Thymus (tissue), 14 donors: ENCODE measurements at places on chromosomes 3 and 15.

DNA sequence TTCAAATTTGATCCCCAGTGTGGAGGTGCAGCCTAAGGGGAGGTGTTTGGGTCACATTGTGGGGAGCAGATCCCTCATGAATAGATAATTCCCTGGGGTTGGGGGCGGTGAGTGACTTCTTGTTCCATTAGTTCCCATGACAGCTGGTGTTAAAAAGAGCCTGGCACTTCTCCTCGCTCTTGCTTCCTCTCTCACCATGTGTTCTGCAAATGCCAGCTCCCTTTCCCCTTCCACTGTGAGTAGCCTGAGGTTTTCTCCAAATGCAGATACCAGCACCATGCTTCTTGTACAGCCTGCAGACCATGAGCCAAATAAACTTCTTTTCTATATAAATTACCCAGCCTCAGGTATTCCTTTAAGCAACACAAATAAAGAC lies 23.1 kb downstream of the RIOX2 start:
- DNase-seq = no peak

- peak; percentile 67 for DNase-seq
These were observed 30.6 kb upstream of the GPR160 start for GRCh38 chr3:170007031-170007663.

- no peak for DNase-seq
These were observed 64.7 kb upstream of the MYRIP start for GRCh38 chr3:39744746-39745145.

DNA sequence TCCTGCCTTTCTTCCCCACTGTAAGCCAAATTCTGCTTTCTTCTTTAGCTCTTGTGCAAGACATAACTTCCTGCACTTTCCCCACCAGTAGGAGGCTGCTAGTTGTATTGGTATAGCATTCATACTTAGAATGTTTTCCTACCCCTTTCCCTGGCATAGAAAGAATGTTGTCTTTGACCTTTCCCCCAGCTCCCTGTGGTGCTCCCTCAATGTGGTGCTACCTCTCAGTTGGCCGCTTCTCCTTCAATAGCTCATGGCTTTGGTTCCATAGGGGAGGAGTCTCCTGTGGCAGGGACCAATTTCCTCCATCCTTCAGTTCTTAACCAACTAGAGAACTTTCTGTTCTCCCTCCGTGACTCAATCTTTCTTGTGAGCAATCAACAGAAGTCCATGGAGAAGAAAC lies 67.5 kb upstream of the AKAP13 start:
- no peak for DNase-seq

DNA sequence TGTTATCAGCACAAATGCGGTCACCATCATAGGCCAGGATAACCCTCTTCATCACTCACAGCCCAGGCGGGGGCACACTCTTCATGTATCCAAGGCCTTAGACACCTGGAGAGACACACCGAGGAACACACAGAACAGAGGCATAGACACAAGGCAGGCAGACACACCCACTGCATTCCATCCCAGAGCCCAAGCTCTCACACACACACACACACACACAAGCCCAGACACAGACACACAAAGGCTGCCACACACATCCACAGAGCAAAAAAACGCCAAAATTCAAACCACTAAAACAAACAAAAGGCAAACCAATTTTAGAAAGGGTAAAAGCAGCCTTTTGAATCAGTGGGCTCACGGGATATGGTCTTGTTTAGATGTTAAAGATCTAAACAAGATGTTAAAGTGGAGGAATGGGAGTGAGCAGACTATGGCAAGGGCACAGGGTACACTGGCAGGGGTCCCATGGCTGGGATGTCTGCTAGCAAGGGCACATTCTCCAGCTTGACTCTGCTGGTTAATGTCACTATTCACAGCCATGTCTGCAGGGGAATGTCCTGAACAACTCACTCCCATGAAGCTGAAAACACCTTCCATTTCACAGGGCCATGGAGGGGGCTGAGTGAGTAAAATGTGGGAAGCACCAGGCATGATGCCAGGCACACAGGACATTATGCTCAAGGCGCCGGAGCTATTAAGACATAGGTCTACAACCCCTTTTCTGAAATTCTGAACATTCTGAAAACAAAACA lies 14.9 kb upstream of the CRABP1 start:
- DNase-seq = no peak

- no peak for DNase-seq
These were observed 231.3 kb downstream of the PLCL2 start for GRCh38 chr3:17116007-17116600.

- no peak for DNase-seq
These were observed 20.4 kb downstream of the RARRES1 start for GRCh38 chr3:158711886-158712285.

DNA sequence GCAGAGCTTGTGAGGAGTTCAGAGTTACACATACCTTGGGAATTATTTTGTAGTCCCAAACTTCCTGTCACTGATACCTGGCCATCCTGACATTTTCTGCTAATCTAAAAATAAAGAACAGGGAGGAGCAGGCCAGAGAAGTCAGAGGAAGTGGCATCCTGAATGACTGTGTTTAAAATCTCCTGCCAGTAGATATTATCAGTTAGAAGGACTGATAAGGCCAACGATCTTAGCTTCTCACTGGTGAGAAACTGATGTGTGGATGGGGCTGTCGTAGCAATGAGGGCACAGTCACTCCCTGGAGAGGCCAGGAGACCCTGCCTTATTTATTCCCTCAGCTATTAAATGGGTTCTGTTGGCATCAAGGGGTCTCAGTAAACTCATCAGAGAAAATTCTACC lies 115.1 kb downstream of the DGKG start:
- DNase-seq = no peak

- DNase-seq = no peak
These were observed 6.5 kb downstream of the ALAS1 start for GRCh38 chr3:52204337-52205073.

DNA sequence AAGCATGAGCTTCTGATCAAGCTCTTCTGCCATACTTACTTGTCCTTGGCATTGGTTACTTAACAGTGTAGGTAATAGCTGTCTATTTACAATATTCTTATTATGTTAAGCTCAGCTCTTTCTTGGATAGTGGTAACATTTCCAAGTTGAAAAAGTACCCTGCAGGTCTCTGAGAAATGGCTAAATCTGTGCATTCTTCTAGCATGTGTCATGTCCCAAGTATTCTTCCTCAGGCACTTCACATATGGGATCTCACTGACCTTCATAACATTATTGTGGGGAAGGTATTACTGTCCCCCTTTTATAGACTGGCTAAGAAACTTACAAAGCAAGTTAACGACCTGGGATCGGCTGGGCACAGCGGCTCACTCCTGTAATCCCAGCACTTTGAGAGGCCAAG lies 236.1 kb downstream of the RORA start:
- DNase-seq = no peak
